Activated T-cell treated with anti-CD3 and anti-CD28 coated beads for 48 hours (primary cell): ENCODE measurements at places on chromosomes 7 and 10.
A peak's percentile ranks its signal among the peaks of the same experiment; 100 is the strongest.

DNA sequence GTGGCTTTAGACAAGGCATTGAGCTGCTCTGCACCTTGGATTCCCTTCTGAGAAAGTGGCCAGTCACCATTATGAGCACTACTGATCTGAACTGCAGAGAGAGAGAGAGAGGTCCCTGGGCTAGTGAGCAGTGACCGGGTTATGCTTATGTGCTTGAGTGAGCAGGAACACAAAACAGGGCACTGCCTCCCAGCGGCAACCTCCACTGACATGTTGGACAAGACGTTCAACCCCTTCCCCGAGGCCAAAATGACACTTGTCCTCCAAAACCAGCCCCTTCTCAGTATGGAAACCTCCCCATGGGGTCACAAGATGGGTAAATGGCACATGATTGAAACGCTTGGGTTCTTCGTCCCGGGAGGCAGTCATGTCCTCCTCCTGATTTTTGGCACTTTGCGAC, 339.4 kb upstream of the ZMIZ1 start:
- no peak for DNase-seq

GRCh38 chr10:60679388-60679990, 98.8 kb upstream of the CDK1 start:
- DNase-seq: no peak

DNA sequence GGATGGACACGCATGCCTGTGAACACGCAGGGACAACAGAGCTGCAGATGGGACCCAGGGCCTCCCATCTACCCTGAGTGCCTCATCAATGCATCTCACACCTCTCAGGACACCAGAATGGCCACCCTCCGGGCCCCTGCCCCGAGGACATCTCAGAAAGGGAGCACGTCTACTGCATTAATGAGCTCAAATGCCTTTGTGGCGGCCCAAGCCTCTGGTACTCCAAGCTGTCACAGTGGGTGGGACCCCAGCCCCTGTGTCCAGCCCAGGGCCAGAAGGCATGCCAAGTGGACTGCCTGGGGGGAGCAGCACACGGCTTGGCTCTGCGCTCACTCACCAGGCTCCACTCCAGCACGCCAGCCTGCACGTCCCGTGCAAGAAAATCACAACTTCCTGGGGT, 52.0 kb downstream of the TCERG1L start:
- no peak for DNase-seq

- no peak for DNase-seq
These were observed 159.9 kb downstream of the CALCR start for GRCh38 chr7:93414574-93414973.

DNA sequence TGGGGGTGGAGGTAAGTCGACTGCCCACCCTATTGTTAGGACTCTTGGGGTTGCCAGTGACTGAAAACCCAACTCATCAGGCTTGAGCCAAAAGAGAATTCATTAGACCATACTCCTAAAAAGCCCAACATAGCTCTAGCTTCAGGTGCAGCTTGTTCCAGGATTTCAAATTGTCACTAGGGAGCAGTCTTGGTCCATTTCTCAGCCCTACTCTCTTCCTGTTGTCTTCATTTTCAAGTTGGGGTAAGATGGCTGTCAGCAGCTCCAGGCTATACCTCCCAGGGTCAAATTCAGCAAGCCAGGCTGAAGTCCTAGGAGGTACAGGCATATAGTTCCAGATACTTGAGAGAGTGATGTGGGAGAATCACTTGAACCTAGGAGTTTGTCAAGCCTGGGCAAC, 14.9 kb upstream of the COL13A1 start:
- DNase-seq: no peak

GRCh38 chr7:4951903-4952636, 6.9 kb downstream of the MMD2 start:
- no peak for DNase-seq

DNA sequence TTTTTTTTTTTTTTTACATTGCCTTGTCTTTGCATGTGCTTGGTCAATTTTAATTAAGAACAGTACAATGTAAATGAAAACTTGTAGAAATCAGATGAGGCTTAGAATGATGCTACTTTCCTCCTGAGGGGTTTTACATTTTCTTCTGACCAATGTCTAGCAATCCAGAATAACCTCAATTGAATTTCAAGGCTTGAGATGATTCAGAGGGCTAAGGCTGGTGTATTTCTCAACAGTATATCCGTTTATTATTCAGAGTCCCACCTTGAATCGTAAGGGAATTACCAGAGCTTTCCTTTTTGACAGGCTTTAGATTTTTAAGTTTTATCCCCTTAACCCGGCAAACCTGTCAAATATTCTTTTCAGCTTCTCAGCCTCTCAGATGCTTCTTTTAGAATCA, 231.2 kb upstream of the STK17A start:
- DNase-seq: no peak

DNA sequence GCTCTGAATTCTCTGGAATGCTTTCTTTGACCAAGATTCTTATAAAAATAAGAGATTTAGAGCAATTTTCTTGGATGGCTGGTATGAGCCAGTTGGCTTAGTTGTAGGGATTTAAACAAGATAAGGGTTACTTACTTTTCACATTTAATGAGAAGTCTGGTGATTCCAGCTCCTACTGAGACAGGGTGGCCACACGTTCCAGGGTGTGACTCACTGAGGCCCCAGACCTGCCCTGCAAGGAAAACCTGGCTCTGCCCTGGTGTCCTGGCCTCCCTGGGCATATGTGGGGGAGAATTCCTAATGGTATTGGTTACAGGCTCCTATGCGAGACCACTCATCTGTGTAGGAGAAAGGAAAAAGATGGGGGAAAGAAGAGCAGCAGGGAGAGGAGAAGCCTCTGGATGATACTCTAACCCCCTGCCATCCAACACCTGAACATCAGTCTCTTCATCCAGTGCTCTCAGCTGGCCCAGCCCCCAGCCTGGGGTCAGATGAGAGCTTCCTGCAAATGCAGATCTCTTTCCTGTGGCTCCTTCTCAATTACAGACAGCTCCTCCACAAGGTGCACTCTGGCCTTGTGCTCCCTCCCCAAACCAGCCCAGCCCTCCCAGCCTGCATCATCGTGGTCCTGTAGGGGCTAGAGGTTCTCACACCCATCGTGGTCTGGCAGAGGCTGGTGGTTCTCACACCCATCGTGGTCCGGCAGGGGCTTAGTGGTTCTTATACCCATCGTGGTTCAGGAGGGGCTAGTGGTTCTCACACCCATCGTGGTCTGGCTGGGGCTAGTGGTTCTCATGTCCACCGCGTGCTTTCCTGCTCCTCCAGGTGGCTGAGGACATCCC, 139.9 kb downstream of the EGFR start:
- DNase-seq: no peak

- DNase-seq: no peak
These were observed 26.4 kb upstream of the SRGN start for GRCh38 chr10:69061305-69062161.

DNA sequence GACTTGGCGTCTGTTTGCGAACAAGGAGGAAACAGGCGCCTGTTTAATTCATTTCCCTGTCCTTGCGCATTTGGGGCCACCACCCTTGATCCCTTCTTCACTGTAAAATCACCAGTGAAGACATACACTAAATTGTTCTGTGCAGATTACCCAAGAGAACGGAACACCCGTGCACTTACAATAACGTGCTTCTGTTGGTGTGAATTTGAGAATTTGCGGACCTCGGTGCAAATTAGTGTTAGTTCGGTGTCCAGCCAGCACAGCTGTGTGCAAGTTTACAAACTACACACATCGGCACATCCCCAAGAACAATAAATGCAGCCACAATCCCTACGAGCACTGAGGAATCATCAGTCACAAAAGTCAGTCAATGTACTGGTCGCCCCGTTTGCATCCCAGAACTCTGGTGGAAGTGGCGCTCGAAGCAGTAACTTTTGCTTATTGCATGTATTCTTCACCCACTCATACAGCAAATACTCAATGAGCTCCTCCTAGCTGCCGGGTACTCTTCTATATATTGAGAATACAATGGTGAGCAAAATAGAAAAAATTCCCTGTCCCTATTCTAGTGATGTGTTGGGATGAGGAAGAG, 786 bp upstream of the CNOT4 start:
- DNase-seq: no peak

DNA sequence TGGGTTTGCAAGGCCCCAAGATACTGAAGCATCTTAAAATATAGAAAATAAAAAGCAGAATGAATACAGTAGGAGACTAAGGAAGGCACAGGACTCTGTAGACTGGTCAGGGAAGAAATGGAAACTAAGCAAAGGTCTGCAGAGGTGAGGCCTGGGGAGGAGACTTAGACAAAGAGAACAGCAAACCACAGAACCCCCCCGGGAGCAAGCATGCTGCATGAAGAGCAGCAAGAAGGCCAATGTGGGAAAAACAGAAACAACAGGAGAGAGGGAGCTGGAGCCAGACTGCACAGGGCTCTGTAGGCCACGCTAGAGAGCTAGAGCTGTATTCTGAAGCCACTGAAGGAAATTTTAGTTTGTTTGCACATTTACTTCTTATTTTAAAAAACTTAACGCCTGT, 45.7 kb upstream of the ARID5B start:
- DNase-seq: no peak

DNA sequence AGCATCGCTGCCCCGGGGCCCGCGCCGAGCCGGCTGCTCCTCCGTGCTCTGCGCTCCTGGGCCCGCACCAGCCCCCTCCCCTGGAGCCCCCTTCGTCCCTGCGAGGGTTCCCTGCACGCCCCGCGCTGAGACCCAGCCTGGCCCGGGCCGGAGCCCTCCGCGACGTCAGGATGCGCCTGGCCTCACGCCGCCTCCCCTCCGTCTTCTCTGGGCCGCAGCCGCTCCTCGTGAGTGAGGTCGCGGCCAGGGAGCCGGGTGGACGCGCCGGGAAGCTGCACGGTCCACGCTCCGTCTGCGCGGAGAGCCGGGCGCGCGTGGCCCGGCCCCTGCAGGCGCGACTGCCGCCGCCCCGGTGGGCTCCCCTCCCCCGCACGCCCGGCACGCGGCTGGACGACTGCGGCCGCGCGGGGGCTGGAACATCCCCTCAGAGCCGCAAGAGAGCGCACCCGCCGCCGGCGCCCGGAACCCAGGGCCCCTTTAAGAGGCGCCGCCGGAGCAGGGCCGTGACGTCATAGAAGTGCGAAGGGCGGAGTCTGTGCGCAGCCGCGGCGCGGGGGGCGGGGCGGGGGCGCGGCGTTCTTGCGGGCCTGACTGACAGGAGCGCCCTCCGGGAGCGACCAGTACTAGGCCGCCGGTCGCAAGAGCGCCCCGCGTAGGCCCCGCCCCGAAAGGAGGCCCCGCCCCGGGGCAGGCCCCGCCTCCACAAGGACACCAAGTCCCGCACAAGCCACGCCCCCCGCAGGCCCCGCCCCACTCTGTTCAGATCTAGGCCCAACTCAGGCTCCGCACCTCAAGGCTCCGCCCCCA, 507 bp upstream of the INPP5A start:
- DNase-seq: peak; percentile 100

- no peak for DNase-seq
These were observed at the start of gene SLIT1 for GRCh38 chr10:97185326-97186058. SLIT1 (minus strand) TSS chr10:97185959; CDS start chr10:97185674, 285 bp downstream.

- no peak for DNase-seq
These were observed 61.8 kb downstream of the PTPRN2 start for GRCh38 chr7:158525648-158526484.

GRCh38 chr7:97013845-97014134, 8.4 kb downstream of the DLX6 start:
- no peak for DNase-seq

DNA sequence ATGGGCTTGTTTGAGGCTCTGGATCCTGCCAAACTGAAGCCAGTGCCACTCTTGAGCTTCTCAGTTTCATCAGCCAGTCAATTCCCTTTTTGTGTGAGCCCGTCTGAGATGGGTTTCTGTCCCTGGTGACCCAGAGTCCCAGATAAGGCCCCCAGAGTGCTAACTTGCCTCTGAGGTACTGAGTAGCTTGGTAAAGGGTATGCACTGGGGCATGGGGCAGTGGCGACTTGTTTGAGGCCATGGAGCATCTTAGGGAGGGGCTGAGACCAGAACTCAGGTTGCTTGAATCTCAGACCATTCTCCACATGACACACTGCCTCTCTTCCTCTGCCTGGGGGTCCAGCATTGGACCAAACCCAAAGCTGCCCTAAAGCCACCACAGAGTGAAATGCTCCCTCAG, 35.2 kb upstream of the NANOS1 start:
- no peak for DNase-seq

DNA sequence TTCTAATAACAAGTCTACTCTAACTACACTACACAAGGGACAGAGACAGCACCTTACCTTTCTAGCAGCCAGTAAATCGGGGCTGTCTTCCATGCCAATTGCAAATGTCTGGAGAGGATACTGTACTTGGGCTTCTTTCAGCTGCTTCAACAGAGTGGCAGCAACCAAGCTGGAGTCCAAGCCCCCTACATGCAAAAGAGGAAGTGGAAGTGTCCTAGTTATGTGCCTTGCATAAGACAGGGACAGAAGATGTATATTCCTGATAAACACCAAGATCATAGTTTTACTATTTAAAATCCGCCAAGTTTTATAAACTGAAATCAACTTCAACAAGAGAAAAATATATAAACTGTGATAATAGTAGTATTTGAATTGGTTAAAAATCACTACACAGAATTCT, 14.0 kb downstream of the ASNS start:
- no peak for DNase-seq

GRCh38 chr10:67079126-67079525, 153.3 kb downstream of the LRRTM3 start:
- DNase-seq: no peak

DNA sequence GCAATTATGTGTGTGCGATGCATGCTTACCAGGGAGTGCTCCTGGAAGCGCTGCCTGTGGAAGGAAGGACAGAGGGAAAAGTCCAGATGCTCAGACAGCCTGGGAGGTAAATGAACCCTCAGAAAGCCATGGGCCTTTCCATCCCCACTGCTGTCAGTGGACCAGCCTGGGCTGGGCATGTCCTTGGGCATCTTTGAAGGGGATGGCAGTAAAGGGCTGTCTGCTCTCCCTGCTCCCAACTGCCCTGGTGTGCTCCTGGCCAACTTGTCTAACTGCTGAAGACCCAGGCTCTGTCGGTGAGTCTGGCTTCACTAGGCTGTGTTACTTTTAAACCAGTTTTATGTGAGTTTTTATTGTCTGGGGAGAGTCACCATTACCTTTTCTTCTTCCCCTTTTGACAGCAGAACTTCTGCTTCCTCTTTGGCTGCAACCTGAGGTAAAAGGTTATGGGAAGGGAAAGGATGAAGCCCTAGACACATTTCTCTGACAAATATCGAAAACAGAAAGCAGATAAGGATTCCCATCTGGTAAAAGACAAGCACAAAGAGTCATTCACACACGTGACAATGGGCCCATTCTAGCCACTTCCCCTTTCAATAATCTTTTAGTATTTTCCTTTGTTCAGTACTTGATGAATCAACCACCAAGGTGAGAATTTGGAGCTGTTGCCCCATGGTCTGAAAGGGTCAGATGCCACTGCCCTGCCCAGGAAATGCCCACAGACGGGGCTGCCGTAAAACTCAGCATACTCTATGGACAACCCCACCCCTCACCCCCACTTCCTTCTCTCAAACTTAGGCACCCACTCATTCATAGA, 27.6 kb upstream of the PIK3AP1 start:
- DNase-seq: no peak

- no peak for DNase-seq
These were observed 177.0 kb upstream of the ZMIZ1 start for GRCh38 chr10:78891741-78892140.
